GM04503 (cell line): ENCODE measurements at places on chromosomes 13 and 19.

DNA sequence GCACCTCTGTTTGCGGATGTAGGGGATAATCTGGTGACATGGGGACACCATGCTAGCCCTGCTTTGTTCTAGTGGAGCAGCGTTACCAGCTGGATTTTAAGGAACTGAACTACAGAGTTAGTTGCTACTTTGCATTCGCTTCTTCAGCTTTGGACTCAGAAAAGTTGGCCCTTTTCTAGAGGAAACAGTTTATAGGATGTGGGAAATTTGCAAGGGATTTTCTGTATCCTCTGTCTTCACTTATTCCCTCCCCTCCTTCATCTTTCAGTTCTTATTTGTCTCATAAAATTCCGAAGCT, 2.1 kb downstream of the GATAD2A start:
- no peak for DNase-seq

- no peak for DNase-seq
These were observed 102.1 kb upstream of the FNDC3A start for GRCh38 chr13:48873587-48873986.

DNA sequence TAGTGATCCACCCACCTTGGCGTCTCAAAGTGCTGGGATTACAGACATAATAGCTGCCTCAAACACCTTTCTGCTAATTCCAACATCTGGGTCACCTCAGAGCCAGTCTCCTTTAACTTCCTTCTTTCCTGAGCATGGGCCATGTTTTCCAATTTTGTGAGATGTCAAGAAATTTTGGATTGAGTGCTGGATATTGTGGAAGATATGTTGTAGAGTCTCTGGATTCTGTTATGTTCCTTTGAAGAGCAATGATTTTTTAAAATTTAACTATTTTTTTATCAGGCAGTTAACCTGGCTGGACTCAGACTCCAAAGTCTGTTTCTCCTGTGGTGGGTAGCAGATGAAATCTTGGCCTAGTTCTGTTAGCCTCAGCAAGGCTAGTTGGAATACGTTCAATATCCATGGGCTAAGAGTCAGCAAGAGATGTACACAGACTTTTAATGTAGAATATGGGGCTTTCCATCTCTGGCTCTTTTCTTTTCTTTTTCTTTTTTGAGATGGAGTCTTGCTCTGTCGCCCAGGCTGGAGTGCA, 22.0 kb downstream of the CERS4 start:
- no peak for DNase-seq

DNA sequence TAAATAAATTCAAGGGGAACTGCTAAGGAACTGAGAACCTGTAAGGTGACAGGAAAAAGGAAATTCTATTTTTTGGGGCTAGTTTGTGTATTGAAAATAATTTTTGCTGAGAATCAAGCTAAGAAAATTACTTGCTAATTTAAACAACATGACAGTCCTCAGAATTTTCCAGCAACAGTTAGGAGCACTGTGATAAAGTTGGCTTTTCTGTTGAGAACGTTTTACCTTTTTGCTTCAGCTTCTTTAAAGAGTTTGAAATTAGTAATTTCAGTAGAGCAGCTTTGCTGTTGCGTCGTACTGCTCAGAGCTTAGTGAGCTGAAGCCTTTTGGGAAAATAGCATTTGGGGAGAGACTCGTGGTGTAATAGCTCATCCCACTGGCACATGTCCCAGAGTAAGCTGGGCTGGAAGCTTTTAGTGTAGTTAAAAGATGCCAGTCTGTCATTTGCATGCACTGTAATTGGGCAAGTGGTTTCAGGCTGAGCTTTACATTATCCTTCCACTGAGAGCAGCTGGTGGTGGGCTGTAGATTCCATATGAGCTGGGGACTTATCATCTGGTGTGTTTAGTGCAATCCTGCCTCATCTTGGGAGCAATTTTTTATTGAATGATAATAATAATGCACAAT, 69.8 kb downstream of the LRCH1 start:
- peak; percentile 68 for DNase-seq

DNA sequence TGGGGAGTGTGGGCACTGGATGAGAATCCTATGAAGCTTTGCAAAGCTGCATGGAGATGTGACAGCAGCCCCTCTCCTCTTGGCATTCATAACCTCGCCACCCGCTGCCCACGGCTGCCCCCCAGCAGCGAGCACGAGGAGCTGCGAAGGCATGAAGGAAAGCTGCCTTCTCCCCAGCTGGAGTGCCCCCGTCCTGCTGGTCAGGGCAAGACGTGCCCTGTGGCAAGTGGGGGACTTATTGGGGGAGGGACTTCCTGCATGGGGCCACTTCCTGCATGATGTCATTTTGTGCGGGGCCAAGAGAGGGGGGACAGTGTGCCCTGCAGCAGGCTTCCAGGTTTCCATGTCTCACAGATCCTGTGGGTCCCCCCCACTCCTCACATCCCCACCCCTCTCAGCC, 85.9 kb downstream of the TSHZ3 start:
- no peak for DNase-seq

- no peak for DNase-seq
These were observed 31.3 kb downstream of the TEX26 start for GRCh38 chr13:30963791-30964190.

GRCh38 chr19:19475015-19475765, 40.2 kb downstream of the TSSK6 start:
- DNase-seq: no peak

GRCh38 chr13:101942038-101942437, 459.8 kb downstream of the FGF14 start:
- DNase-seq: no peak

DNA sequence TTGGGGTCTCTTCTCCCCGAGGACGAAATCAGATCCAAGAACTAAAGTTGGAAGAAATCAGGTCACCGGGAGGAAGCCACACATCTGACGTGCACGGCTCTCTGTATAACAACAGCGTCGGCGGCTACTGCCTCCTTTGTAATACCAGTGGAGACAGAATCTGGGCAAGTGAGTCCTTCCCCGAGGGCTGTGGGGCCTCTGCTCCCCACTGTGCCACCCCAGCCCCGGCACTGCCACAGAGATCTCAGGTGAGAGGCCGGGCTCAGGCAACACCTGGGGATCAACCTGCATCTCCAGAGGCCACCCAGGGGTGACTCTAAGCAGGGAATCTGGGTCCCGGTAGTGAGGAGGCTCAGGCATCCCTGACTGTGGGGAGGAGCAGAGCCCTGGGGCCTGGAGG, 33.7 kb upstream of the C13orf46 start:
- no peak for DNase-seq

DNA sequence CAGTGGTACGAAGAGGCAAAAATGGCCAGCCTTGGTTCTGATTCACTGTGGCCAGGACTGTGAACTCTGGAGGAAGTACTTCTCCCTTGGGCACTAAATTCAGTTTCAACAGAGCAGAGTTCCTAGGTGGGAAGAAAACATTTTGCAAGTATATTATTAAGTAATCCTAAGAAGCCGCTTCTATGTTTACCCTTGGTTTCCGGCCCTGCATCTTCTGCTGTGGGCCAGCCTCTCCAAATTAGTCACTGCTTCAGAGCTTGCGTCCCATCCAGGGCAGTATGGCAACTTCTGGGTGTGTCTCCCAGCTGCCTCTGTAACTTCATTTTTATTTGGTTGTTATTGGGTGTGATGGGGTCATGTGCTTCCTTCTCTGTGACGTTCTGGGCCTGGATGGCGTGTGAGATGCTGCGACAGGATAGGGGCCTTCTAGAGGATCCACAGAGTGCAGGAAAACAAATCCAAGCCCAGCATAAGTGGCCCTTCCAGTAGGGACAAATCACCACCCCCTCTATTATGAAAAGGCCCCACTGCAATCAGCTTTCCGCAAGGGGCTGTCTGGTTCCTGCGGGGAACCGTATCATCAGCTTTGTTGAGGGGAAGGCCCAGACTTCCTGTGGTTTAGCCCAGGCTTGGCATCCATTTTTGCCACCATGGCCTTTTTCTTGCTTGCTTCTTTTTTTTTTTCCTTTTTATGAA, 55.1 kb upstream of the C1QTNF9 start:
- no peak for DNase-seq

DNA sequence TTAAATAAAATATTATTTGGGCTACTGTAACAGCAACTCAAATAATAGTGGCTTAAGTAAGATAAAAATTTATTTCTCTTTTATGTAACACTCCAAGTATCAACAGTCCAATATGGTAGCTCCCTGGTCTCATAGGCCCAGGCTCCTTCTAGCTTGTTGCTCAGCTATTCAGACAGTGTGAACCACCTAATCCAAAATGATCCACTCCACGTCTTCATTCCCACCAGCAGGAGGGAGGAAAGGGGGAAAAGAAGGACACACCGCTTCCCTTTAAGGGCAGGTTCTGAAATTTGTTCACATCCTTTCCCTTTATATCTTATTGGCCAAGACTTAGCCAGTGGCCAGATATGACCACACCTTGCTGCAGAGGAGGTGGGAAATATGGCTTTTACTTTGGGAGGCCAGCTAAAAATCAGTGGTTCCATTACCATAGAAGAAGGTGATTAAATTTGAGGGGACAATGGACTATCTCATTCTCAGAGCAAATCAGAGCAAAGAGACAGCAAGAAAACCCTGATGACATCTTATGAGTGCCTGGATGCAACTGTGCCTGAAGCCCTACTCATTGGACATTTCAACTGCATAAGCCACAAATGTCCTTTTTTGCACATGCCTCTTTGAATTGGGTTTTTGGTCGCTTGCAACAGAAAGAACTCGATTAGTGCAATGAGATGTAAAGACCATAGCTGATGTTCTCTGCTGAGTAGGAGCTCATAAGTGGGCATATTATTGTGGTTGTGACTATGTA, 7.0 kb upstream of the EPOR start:
- no peak for DNase-seq

DNA sequence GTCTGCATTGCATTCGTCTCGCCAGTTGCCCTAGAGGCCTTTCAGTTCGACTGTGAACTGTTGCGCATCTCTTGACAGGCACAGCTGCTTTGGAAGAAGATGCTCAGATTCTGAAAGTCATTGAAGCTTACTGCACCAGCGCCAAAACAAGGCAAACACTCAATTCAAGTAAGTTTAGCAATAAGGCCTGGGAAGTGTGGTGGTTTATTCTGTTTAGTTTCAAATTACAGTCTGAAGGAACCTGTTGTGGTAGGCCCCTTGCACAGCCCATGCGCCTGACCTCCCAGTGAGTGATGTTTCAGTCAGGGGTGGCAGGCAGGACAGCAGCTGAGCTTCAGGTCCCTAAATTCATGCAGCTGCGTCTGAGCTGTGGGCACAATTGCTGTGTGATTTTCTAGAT, 32.2 kb upstream of the TEX29 start:
- DNase-seq: no peak

- no peak for DNase-seq
These were observed 9.4 kb downstream of the LRP3 start for GRCh38 chr19:33203529-33203928.

- no peak for DNase-seq
These were observed 61.9 kb downstream of the FLT1 start for GRCh38 chr13:28432816-28433560.

- DNase-seq: no peak
These were observed 186.9 kb upstream of the UBL3 start for GRCh38 chr13:30037306-30037705.

DNA sequence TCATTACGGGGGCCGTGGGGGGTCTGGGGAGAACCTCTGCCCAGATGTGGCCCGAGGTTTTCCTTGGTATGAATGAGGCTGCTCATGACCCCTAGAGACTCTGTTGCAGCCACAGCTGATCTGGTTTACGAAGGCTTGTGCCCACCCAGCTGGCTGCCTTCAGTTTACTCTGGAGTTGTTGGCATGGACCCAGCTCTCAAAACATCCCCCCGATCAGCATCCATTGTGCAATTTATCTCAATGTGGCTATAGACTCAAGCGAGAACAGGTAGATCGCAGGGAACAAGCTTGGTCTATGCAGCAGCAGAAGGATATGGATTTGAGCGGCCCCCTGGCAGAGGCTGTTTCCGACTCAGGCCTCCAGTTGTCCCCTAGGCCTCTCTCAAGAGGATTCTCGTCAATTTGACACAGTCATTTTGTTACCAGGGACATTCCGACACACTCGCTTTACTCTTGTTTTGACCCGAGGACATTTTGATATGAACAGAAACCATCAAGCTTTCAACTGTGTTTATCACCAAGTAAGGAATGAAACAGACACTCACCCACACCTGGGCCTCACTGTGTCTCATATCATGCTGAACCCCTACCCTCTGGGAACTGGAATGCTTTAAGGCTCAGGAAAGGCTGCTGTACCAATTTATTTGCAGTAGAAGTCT, 161.5 kb downstream of the KATNAL1 start:
- no peak for DNase-seq

GRCh38 chr13:25541434-25542123, 169.8 kb downstream of the ATP8A2 start:
- DNase-seq: no peak

- DNase-seq: no peak
These were observed at the start of gene RINL for GRCh38 chr19:38877781-38878574. RINL (minus strand) TSS chr19:38878275; CDS start chr19:38876742, 1,533 bp downstream.

DNA sequence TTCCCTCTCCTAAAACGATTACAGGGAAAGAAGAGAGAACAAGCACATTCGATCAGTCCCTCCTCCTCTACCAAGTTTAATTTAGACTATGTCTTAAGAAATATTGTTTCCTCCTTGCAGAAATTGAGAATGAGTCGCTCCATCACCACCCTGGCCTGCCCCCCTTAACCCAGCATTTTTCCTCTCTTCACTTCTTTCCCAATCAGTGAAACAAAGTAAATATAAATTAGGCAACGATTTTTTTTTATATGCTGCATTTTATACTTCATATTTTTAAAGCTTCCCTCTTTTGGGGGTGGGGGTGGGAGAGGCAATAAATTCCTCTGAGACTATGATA, 300.0 kb downstream of the SPRY2 start:
- no peak for DNase-seq

GRCh38 chr19:18520848-18521691, 800 bp downstream of the ELL start:
- no peak for DNase-seq

- DNase-seq: no peak
These were observed 59.3 kb downstream of the URI1 start for GRCh38 chr19:30001301-30001700.

DNA sequence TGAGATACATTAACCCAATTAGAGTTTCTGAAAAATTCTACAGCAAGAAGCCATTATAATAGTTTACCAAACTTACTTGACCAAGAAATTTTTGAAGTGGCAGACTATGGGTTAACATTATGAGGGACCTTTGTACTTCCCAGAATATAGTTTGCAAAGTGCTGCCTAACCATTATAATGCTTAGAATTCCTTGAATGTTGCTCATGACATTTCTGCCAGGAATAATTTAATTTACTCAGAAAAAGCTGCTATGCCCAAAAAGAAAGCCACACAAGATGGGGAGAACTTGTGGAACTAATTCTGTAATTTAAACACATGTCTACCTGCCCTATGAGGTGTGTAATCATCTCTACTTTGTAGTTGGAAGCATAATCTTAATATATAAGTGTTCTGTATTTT, 58.1 kb upstream of the MYCBP2 start:
- DNase-seq: no peak

DNA sequence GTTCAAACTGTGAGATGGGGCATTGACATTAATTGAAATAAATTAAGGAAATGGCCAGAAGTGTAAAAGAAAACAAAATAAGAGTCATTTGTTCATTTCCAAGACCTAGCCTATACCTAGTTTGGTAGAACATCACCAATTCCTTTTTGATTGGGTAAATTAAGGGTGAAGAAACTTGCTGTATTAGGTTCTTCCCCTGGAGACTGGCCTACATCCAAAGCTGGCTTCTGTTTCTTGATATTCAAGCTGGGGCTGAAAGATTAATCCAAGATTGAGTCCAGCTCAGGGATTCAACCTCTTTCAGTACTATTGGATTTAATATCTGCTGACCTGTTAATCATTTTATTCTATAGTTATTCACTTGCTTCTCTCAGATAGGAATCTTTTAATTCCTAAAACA, 183.2 kb downstream of the GPC6 start:
- no peak for DNase-seq

- no peak for DNase-seq
These were observed 46.9 kb upstream of the SLITRK1 start for GRCh38 chr13:83929157-83929556.

- DNase-seq: no peak
These were observed 27.7 kb upstream of the UBL3 start for GRCh38 chr13:29878101-29878500.
